Omental fat pad (tissue), 4 donors: ENCODE measurements at places on chromosomes 5 and 9. TPM values are rescaled to one million over a fixed set of nuclear protein-coding genes. Genes with fewer than 3 reads are reported as not detected.

GRCh38 chr9:94632737-94633136, 6.6 kb downstream of the FBP1 start:
- no peak for DNase-seq

EPB41L4A gene
- total RNA-seq = 17.8 TPM

LRRC70 gene
- 18.4 TPM for total RNA-seq

GCNT1 gene
- 5.7 TPM for total RNA-seq

DNA sequence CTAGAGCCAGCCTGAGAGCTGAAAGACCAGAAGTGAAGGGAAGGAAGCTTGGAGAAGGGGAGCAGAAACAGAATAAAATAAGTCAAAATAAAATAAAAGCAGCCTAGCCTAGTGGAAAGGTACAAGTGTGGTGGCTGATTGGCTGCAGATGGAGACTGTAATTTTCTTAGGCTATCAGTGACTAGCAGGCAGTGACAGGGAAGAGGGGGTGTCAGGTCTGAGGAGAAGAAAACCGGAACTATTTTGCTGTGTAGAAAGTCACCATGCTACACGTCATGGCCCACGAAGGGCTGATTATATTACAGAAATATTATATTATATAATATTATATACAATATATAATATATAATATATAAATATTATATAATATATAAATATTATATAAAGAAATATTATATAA, 98.1 kb upstream of the TAF11L2 start:
- DNase-seq = no peak

CENPK gene
- 1.9 TPM for total RNA-seq

DNA sequence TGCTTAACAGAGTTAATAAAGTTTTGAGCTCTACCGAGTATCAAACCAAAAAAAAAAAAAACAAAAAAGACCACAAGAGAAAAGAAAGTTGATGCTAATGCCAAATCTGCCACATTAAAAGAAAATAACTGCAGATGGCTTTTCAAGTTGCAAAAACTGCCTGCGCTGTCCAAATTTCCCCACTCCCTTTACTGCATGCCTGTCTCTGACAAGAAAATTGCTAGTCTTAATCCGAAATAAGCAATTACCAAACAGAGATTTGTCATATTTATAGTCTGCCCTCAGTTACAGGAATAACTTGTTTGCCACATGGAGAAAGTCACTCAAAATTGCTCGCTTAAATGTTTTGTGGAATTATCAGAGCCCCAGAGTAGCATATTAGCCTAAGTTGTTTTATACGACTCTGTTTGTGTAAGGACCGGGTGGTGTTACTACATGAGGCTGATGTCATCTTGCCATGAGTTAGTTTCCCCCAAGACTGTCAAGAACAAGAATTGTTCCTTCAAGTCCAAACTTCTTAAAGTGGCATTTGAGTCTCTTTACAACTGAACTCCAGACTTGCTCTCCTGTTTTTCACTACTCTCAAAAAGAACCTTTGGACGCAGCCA, 160.9 kb downstream of the CEP120 start:
- DNase-seq = no peak

HAPLN1 gene
- not detected for total RNA-seq

NUTM2F gene
- not detected for total RNA-seq

C5orf52 gene
- total RNA-seq = not detected

GRCh38 chr5:157865781-157866180, 6.8 kb upstream of the CLINT1 start:
- DNase-seq = no peak

SMIM3 gene
- total RNA-seq = 151 TPM

GTF3C4 gene
- 9.9 TPM for total RNA-seq

- DNase-seq = no peak
Observed at GRCh38 chr9:27142299-27142930, 33.4 kb downstream of the TEK start.

EDIL3 gene
- total RNA-seq = 4.4 TPM

PCDHB1 gene
- not detected for total RNA-seq

DNA sequence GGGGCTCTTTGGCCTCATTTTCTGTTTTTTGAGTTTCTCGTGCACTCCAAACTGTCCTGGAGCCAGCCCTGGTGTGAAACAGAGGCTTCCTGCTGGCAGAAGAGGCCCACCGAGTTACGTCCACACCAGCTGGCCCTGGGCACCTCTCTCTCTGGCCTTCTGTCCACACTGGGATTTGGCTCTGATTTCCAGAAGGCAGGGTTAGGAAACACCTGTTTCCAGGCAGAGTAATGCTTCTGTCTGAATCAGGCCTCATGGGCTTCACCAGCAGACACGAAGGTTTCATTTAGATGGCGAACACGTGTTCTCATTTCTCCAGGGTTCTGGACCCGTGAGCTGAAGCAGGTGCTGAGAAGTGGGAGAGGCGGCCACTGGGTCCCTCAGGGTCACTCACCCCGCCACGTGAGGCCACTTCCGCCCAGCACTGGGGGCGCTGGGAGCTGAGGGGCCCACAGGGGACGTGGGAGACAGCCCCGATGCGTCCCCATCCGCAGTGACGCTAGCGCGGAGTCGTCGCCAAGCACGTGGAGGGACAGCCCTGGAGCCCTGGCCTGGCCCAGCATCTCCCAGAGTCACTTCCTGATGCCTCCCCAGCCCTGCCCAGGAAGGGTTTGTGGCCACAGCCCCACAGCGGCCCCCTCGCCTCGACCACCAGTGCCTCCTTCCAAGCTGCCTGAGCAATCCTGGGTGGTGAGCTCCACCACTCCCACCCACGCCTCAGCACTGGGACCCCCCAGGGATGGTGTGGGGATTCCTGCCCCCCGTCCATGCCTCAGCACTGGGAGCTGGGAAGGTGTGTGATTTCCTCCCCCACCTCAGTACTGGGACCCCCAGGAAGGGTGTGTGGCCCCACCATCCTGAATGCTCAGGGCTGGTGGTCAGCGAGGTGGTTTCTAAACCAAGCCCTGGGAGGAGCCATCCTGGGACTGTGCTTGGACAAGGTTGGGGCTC, 4.9 kb upstream of the LRRC14B start:
- DNase-seq = no peak
